ENCODE measurements at places on chromosomes 1 and 21. TPM values are rescaled to one million over a fixed set of nuclear protein-coding genes. Genes with fewer than 3 reads are reported as not detected.

Gene LCE1E
- polyA plus RNA-seq: not detected

Gene ERICH3
- polyA plus RNA-seq: 0.68 TPM

Gene LCE3E
- not detected for polyA plus RNA-seq

DNA sequence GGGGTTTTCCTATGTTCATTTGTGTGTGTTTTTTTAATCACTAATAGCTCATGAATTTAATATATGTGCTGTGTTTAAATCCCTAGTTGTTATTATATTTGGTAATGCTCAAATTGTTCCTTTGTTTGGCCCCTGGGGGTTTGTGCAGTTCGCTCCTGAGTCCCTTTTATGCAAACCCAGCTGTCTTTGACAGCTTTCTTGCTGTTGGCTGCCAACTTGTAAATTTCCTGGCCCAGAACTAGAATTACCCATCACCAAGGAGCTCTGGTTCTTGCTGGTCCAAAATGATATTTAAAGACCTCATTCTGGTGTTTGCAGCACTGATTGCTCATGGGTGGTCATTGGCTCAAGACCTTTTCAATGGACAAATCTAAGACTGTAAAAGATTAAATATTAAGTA lies 39.6 kb upstream of the PGBD5 start:
- no peak for DNase-seq

- no peak for DNase-seq
Observed at GRCh38 chr1:117664314-117664713, 58.5 kb downstream of the TENT5C start.

DNA sequence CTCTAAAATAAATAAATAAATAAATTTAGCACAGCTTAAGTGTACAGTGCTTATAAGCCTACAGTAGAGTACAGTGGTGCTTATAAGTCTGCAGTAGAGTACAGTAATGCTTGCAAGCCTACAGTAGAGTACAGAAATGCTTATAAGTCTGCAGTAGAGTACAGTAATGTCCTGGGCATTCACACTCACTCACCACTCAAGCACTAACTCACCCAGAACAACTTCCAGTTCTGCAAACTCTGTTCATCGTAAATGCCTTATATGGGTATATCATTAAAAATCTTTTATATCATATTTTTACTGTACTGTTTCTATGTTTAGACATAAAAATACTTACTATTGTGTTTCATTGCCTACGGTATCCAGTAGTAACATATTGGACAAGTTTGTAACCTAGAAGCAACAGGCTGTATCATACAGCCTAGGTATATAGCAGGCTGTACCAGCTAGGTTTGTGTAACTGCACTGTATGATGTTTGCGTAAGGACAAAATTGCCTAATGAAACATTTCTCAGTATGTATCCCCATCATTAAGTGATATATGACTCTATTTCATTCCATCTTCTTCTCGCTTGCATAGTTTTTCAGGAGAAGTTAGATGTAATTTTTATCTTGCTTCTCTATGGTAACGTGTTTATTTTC lies 14.0 kb upstream of the S100B start:
- DNase-seq: no peak

DNA sequence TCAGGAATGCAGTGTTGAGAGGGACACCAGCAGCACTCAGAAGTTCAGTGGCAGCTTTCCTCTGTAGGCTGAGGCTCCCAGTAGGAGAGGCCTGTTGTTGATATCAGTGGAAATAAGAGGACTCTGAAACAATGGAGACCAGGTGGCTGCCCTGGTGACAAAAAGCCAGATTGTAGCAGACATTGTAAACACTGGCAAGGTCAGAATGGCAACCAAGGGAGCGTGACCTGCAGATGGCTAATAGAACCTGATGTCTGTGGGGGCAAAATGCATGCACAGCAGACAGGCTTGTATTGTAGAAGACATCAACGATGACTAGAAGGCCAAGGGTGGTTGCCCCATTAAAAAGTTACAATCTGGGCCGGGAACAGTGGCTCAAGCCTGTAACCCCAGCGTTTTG lies 53.1 kb upstream of the GPR37L1 start:
- DNase-seq: no peak

- no peak for DNase-seq
Observed at GRCh38 chr1:228420968-228421826, 4.5 kb upstream of the TRIM17 start.

Measured in pancreas (tissue), 10 donors.